ENCODE measurements at places on chromosomes 1 and 21.

DNA sequence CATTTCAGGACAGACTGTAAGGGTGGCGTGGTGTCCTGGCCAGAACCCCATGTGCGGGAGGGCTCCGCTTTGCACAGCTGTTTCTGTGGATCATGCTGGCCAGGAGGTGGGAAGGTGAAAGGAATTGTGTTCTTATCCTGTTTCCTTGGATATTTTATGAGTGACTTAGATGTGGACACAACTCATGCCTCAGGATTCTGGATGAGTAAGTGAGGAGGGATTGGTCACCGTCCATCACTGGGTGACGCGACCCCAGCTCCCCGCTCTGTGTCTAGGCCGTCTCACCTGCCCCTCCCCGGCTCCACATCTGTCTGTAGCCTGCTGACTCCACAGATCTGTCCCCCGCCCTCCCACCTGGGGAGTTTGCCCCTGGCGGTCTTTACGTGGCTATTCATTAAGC lies 48.8 kb downstream of the PIK3CD start:
- DNase-seq: no peak

DNA sequence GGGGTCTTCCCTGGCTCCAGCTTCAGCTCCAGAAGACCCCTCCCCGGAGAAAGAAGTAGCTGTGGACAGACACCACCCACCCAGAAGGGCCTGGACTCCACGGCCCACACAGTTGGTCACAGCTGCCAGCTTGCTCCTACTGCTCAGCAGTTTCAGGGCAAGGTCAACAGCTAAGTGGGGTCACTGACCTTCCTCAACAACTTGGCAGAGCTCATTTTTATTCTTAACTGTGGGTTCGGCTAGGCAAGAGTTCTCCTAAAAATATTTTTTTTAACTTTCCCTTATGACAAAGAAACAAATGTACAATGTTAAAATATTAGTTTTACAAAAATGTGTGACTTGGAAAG lies 41.9 kb downstream of the CTNNBIP1 start:
- no peak for DNase-seq

DNA sequence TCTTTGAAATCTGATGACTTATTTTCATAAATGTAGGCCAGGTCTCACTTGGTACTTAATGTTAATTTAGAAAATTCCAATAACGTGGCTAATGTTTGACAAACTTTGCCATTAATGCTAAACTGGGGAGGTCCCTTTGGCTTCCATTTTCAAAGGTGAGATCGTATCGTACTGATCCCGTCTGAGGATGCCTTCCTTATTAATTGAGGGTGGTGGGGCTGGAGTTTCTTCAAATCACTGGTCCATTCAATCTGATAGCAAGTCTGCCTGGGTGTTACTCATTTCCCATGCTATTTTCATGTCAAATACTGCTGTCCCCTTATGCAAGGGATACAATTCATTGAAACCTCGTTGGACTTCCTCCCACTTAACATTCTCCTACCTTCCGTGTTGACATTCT lies 327.1 kb downstream of the DISC1 start:
- DNase-seq: no peak

- no peak for DNase-seq
These were observed 170.0 kb downstream of the LTN1 start for GRCh38 chr21:28822486-28823335.

- no peak for DNase-seq
These were observed 303.3 kb downstream of the S1PR1 start for GRCh38 chr1:101540161-101540560.
